ENCODE measurements at places on chromosomes 4 and X.

GRCh38 chrX:65574356-65574755 is 39.8 kb upstream of the LAS1L start:
- DNase-seq = no peak

DNA sequence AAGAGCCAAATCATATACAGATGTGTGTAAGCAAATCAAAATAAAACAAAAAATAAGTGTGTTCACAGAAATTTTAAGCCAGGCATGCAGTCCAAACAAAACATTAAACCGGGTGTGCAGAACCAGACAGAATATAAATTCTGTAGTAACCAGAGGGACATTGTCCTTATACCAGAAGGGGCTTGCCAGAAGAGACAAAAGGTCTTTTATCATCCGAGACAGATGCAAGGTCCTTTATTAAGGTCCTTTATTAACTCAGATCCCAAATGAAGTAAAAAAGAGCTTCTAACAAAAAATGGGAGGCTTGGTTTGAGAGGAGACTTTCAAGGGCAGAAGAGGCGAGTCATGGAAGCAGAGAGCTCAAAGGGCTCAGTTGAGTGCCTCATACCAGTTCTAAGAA is 59.2 kb downstream of the RGS12 start:
- DNase-seq = no peak

DNA sequence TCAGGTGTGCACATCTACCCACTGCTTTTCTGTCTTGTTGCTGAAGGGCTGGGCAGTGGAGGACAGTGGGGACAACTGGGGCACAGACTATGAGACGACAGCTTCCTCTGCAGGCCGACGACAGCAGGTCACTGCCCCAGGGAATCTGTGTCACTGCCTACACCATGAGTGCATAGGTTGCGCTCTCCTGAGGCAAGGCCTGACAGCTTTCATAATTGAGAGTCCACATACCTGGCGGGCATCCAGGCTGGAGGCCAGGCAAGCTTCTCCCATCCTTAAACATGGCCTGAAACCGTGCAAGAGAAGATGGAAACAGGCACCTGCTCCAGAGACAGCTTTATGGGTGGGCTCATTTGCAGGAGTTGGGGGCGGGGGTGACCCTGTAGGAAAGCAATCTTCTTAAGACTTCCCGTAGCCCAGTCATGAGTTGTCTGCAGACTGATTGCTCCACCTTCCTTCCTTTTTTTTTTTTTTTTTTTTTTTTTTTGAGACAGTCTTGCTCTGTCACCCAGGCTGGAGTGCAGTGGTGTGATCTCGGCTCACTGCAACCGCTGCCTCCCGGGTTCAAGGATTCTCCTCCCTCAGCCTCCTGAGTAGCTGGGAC is 2.9 kb downstream of the ANOS1 start:
- no peak for DNase-seq

DNA sequence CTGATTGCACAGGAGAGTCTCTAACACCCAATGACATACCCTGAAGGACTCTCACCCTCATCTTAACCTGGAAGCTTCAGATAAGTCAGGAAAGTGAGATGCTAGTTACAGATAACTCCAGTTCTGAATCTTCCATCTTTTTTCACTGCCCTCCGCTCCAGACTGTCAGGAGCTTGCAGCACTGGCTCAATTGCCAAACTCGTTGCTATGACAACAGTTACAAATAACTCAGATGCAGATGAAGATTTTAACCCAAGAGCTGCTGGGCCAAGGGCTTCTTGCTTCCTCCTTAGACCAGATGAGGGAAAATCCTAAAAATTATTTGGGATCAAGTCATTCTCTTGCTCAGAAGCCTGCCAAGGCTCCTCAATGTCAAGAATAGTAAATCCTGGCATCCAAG is 109.1 kb upstream of the HUWE1 start:
- DNase-seq = no peak

DNA sequence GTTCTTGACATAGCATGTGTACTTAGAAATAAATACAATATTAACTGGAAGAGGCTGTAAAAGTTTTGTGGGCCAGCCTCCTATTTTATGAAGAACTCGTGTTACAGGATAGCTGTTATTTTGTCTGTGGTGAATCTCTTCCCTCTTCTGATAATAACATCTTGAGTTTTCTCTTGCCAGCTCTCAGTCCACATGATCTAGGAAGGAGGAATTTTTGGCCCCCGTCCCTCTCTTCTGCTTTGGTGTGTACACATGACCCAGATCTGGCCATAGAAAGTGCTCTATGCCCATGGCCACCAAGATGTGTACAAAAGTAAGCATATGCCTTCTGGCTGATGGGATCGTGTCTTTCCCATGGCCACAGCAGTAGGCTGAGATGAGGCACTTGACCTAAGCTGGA is 108.0 kb upstream of the LEF1 start:
- DNase-seq = no peak

DNA sequence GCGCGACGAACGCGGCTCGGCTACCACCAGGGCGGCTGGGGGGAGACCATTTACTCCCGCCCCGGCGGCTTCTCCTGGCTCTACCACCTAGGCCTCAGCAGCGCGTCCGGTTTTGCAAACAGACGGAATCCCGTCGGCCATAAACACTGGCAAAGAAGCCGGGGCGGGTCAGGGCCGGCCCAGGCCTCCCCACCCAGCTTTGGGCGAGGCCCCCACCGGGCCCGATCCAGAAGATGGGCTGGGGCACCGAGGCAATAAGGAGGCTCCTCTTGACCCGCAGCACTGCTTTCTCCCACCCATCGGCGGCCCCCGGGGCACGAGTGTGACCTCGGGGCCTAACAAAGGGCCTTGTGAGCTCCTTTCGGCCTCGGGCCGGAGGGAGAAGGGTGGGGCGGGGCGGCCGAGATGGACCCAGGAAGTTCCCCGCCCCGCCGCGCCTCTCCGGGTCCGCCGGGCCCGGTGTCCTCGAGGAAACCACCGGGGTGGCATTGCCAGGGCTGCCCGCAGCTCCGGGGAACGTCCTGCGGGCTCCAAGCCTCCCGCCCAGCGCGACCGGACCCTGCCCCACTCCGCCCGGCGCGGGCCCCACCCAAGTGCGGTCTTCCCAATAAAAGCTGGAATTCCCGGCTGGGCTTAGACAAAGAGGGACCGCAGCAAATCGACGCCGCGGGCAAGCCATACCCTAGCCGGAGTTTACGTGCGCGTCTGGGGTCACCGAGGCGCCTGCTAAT is 5.9 kb downstream of the BCOR start:
- DNase-seq = no peak

GRCh38 chr4:25178838-25179261 is 18.6 kb upstream of the SEPSECS start:
- DNase-seq = no peak

- DNase-seq = no peak
These were observed 79.2 kb upstream of the NALF2 start for GRCh38 chrX:69424910-69425309.

DNA sequence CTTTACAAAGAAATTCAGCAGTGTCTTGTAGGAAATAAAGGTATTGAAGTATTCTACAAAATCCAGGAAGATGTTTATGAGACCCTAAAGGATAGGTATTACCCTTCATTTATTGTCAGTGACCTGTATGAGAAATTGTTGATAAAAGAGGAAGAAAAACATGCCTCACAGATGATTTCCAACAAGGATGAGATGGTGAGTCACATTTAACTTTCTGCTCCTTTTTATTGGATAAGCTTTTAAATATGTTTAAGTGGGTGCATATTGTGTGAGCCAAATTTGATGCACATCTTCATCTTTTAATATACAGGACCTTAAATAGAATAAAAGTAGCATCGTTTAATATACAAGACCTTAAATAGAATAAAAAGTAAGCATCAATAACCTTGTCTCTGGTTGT is 72.1 kb downstream of the LRP2BP start:
- no peak for DNase-seq

- no peak for DNase-seq
These were observed 88.4 kb downstream of the AFF2 start for GRCh38 chrX:148588649-148589310.

- no peak for DNase-seq
These were observed 439.8 kb upstream of the NR3C2 start for GRCh38 chr4:148881860-148882643.

GRCh38 chr4:98599617-98600205 is 58.7 kb downstream of the TSPAN5 start:
- DNase-seq = no peak

- no peak for DNase-seq
These were observed 36.0 kb downstream of the ARHGAP6 start for GRCh38 chrX:11629593-11630211.

DNA sequence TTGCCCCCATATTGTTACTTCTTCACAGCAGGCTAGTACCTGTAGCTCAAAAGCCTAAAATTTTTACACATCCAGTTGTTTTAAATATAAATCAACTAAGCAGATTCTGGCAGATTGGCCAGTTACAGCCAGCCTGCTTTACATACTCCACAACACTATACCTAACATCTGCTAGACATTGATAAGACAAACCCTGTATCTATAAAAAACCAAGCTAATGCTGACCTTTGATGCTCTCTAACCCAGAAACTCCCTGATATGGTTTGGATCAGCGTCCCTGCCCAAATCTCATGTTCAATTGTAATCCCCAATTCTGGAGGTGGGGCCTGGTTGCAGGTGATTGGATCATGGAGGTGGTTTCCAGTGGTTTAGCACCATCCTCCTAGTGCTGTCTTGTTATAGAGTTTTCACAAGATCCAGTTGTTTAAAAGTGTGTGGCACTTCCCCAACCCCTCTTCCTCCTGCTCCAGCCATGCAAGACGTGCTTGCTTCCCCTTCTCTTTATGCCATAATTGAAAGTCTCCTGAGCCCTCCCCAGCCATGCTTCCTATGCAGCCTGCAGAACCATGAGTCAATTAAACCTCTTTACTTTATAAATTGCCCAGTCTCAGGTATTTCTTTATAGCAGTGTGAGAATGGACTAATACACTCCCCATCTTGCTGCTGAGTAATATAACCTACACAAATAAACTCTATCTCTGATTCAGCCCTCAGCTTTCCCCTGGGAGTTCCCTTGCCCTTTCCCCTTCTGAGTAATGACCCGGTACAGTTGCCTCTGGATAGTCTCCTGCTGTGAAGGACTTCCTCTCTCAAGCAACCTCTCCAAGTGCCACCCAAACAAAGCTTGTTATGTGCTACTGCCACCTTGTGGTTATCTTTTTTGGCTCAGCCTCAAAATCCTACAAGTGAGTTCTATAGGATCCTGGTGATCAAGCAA is 39.6 kb downstream of the ZCCHC13 start:
- DNase-seq = peak; percentile 6

GRCh38 chr4:142447009-142447408 is 399.1 kb downstream of the INPP4B start:
- no peak for DNase-seq

DNA sequence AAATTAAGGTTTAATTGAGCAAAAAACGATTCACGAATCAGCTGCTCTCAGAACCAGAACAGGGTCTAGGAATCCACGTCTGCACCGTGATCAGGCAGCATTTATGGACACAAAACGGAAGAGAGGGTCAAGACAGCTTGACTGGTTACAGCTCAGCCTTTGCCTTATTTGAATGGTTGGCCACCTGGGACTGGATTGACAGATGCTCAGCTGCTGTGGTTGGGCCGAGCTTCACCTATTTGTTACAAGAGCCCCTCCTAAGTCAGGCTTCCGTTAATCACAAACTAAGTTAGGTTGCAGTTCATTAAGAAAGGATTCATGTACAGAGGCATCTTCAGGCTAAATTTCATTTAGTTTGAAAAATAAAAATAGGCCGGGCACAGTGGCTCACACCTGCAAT is 50.6 kb upstream of the MAN2B2 start:
- no peak for DNase-seq

- no peak for DNase-seq
These were observed 17.4 kb upstream of the LNX1 start for GRCh38 chr4:53608649-53609048.

GRCh38 chr4:129362691-129363274 is 266.8 kb downstream of the C4orf33 start:
- DNase-seq = peak; percentile 16

GRCh38 chrX:20269848-20270561 is 3.3 kb upstream of the RPS6KA3 start:
- no peak for DNase-seq

DNA sequence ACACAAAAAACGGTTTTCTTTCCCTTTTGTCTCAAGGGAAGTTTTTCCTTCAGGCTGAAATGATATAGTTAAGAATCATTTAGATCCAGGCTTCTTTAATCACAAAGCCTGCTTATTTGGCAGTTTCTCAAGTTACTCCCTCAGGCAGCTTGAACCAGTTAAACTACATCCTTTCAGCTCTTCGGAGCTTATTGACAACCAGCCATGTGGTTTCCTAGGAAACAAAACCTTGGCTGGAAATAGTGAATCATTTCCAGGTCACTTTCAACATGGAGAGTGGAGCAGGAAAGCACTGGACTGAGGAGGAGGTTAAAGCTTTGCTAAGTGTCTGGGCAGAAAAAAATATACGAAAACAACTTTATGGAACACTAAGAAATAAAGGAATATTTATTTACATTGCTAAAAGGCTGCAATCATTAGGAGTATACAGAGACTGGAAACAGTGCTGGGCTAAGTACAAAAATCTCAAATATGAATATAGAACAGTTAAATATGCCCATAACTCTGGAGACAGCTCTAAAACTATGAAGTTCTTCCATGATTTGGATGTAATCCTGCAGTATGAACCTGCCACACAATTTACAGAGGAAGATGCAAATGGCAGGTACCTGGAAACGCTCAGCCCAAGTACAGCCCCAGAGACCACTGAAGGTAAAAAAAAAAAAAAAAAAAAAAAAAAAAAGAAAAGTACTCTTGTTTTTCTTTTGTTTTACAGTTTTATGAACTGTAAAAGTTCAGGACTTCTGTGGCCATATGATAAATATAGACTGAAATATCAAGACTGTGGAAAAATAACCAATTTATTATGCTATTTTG is 23.2 kb upstream of the AASDH start:
- no peak for DNase-seq

- DNase-seq = no peak
These were observed 1.1 kb downstream of the RNF150 start for GRCh38 chr4:141132072-141132708.

DNA sequence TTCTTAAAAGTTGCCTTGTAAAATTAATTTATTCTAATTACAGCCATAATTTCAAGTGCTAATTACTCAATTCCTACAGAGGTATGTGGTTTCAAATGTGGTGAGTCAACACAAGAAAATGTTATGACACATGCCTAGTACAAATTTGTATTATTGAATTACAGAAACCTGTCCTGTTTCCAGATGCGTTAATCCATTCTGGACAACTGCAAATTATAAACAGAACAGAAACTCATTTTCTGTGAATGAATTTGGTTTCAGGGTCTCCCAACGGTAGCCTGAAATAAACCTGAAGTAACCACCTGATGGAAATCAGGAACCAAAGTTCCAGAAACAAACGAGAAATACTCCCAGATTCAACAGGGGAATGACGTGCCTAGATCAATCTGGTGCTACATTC is 328.6 kb upstream of the F9 start:
- DNase-seq = no peak

DNA sequence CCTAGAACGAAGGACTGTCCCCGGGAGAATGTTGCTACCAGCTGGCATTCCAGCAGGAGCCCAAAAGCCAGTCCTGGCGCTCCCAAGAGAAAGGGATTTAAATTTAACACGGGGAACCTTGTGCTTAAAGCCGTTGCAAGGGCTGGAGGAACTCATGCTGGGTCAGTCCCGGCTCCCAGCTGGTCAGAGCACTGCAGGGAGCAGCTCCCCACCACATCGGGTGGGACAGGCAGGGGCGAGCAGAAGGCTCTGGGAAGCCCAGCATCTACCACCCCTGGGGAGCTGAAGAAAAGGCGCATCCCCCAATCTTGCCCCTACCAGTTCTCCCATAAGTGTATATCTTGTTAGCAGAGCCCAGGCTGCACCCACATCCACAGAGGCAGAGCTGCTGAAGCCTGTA is 15.7 kb downstream of the CFAP99 start:
- no peak for DNase-seq

- DNase-seq = no peak
These were observed 47.1 kb downstream of the ARHGAP10 start for GRCh38 chr4:147778942-147779341.
